ENCODE measurements at places on chromosomes 2 and 18. TPM values are rescaled to one million over a fixed set of nuclear protein-coding genes. Genes with fewer than 3 reads are reported as not detected.

Gene CASP8
- 33.4 TPM for total RNA-seq

DNA sequence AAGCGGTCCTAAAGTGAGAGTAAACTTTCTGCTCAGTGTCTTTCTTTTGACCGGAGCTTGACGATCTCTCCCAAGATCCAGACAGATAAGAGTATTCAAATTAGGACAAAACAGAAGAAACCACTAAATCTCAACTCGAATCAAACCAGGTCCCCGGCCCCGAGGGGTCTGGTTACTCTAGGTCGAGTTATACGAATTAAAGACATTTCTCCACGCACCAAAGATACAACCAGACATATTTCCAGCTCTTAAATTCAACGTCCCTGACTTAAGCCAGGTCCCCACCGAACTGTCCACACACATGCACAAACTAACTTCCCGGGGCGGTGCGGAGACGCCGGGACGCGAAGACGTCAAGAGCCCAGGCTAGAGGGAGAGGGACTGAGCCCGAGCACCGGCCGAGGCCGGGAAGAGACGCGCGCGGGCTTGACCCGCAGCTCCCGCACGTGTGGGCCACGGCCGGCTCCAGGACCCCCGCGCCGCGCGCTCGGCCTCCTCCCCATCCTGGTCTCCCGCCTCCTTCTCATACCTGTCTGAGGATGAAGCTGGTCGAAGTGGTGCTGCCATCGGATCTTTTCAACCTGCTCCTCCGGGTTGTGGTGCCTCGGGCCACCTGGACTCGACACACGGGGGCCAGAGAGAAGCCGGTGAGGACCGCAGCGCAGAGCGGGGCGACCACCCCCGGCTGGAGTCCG is 896 bp downstream of the CACNB4 start:
- DNase-seq = peak; percentile 21

DNA sequence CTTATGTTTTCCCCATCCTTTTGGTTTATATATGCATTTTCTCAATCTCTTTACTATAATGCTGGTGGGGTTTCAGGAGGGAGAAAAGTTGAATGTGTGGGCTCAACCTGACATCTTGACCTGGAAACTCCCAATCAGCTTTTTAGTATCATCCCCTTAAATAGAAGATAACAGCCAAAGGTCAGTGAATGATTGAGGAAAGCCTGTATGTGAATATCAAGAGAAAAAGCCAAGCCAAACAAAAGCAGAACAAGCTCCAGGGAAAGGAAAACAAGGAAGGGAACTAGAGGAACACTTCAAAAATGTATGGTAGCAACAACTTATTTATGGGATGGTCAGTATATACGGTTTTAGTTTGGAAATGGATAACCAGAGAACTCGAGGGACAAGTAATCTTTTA is 28.3 kb upstream of the ATOH8 start:
- no peak for DNase-seq

DNA sequence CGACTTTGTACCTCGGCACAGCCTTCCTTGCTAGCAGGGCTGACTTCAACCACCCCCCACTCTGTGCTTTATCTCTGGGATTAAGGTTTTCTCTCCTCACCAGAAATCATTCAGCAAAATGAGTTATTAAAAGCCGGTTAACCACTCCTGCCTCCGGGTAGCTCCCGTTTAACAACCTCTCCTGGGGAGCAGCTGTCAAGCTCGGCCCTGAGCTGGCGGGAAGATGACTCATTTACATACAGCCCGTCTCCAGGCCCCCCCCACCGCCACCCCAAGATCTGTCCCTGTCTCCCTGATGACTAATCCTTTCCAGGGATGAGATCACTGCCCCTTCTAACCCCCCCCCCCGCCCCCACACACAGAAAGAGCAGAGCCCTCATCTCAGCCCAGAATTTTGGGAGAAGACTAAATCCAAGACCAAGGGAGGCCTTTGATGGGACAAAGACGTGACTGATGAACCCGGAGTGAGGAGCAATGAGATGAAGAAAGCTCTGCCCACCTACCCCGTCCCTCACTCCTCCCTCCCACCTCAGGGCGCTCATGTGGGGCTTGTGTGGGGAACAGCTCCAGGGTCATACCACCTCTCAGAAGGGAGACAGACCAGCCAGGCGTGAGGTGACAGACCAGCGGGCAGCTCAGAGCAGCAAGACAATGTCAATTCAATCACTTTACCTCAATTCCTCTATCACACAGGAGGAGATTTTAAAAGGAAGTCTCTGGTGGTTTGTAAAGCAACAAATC is 131.4 kb downstream of the MSH2 start:
- DNase-seq = peak; percentile 95

DNA sequence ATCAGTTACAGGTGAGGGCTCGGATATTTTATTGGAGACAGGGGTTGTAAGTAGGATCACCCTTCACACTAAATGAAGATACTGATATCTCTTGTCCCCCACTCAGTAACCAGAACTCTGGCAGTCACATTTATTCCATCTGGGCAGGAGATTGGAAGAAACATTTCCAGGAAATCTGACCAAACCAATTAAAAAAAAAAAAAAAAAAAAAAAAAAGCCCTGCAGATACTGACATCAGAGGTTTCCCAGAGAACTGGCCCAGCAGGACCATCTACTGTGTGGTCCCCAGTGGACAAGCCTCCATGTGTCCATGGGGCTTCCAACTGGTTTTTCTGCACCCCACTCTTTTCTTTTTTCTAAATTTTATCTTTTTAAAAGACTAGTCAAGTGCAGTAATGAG is 41.3 kb downstream of the SH2D6 start:
- no peak for DNase-seq

Gene IL36B
- total RNA-seq = not detected

GRCh38 chr18:74399091-74399887 is 57.8 kb downstream of the DIPK1C start:
- DNase-seq = no peak

GRCh38 chr2:203646266-203646864 is 60.1 kb upstream of the CD28 start:
- DNase-seq = no peak

Gene KCNG2
- total RNA-seq = not detected

- no peak for DNase-seq
Measured at GRCh38 chr2:203670939-203671338, 35.5 kb upstream of the CD28 start.

GRCh38 chr18:54957296-54957832 is 1.9 kb downstream of the CCDC68 start:
- no peak for DNase-seq

DNA sequence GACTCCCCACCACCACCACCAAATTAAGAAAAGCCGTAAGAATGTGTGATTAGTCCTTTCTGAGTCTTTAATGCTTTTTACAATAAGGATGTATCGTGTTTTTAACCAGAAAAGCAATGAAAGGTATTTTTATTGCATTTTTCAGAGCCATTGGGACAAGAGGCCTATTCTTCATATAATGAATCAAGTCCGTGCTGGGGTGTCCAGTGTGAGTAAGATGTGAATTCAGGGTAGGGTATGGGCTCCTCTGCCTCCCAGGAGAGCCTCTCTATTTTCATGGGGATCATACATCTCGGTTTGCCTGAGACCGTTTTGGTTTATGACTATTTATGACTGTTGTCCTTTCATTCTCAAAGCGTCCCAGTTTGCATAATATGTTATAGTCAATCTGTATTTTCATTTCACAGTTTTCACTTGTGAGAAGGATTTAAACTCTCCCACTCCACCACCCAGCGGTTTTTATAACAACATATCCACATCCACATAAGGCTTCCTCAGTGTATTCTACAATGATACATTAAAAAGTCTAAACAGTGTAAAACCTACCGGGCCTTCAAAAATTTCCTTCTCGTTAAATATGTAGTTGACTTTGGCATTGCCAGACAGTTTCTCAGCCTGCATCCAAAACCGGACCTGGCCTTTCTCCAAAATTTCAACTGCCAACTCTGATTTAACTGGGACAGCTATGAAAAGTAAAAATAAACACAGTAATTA is 80.8 kb upstream of the LPIN2 start:
- DNase-seq = no peak

- DNase-seq = no peak
Measured at GRCh38 chr18:76410660-76411417, 84.2 kb downstream of the ZNF516 start.

Gene ITPRIPL1
- 2.4 TPM for total RNA-seq

DNA sequence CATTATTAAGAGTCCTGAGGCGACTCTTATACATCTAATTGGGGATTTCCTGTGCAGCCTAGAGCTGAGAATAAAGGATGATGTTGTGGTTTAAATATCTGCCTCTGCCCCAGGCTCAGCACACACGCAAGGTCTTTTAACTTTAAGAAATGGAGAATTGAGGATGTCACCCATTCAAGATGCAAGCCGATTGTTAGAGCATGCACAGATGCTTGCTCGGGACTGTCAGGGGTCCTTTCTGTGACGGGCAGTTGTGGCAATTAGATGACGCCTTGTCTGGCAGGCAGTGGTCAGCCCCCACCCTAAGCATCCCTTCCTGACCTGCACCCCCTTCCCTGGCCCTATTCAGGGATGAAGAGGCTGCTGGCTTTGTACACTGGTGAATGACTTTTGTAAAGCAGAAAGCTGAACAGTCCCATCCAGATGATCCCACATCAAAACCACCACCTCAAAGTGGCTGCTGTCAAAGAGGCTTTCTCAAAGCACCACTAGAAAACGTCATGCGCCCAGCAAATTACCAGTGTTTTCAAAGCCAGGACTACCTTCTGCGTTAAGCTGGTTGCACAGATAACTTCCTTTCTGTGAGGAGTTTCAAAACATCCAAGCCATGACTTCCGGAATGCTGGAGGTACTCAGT is 23.7 kb downstream of the FAM178B start:
- DNase-seq = no peak

GRCh38 chr18:27567434-27567833 is 382.3 kb upstream of the CHST9 start:
- no peak for DNase-seq

DNA sequence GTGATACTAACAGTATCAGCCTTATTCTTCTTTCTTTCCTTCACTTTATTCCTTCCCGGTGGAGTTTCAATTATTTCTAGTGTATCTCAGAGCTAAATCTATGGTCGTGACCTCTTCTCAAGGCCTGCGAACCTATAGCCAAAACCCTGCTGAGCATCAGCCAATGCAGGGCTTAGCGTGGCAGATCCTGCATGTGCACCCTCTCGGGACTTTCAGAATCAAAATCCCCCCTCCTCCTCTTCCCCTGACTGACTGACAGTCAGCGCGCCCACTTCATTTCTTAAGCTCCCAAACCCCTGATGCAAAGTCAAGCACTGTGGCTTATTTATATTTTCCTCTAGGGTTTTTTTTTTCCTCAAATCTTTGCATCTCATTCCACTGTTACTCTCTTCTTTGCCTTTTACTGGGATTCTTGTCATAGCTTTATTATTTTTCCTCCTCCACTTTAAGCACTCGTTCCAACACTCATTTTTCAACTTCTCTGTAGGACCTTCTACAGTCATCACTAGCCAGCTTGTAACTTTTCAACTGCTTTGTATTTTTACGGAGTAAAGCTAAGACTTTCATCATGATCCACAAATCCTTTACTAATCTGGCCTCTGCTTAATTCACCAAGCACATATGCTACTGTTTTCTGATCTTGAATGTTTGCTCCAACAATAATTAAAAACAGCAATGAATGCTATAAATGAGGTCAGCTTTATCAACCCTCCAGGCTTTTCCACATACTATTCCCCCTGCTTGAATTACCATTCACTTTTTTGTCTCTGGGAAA is 896.5 kb upstream of the PIK3C3 start:
- no peak for DNase-seq

GRCh38 chr18:24212939-24213338 is 74.1 kb downstream of the CABYR start:
- DNase-seq = peak; percentile 69

DNA sequence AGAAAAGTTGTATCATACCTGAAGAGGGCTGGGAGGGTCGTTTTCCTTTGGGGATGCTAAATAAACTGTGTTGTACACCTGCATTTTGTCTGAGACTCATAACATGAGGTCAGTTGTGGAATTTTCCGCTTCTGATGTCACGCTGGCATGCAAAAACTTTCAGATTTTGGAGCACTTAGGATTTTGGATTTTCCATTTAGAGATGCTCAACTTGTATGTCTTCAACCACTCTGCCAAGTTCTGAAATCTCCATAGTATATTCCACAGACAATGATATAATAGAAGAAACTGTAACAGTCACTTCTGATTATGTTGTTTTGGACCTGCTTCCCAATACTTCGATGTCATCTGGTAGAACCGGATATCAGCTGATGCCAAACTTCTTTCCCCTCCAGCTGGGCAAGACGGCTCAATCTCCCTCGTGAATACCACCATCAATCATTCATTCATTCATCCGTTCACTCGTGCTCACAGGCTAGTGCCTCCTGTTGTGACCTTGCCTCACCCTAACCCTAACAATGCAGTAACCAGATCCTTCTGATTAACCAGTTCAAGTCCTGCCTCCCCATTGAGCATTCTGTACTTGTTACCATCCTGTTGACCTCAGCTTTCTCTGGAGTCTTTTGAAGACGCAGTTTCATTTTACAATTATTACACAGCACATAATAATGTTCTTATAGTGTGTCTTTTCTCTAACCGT is 5.3 kb upstream of the PLEKHH2 start:
- DNase-seq = no peak

Gene RAB17
- total RNA-seq = 0.40 TPM

- DNase-seq = no peak
Measured at GRCh38 chr2:16647992-16648617, 17.5 kb downstream of the CYRIA start.

GRCh38 chr2:14743861-14744260 is 111.3 kb downstream of the LRATD1 start:
- no peak for DNase-seq

Gene ZAP70
- 0.33 TPM for total RNA-seq
